ENCODE measurements at places on chromosomes 7 and 10.

- DNase-seq, result no peak
These were observed 32.3 kb downstream of the SLC39A12 start for GRCh38 chr10:17984056-17984455.

- no peak for DNase-seq
These were observed 235.0 kb upstream of the PLPP4 start for GRCh38 chr10:120221873-120222485.

DNA sequence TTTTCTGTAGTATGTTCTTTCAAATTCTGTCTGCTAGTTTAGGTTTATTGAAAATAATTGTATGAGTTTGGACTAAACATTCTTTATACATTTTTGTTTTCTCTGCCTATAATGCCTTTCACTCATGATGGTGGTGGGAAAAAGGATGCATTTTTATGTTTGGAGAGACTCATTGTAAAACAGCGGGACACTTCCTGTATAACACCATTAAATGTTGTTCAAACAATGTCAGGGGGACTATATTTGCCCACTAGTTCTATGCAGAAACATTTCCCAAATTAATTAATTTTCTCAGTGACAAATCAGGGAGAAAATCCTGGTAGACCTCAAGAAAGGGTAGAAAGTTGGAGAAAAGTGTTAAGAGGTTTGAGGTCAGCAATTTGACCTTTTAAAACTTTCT, 207.7 kb downstream of the MALRD1 start:
- DNase-seq, result no peak

DNA sequence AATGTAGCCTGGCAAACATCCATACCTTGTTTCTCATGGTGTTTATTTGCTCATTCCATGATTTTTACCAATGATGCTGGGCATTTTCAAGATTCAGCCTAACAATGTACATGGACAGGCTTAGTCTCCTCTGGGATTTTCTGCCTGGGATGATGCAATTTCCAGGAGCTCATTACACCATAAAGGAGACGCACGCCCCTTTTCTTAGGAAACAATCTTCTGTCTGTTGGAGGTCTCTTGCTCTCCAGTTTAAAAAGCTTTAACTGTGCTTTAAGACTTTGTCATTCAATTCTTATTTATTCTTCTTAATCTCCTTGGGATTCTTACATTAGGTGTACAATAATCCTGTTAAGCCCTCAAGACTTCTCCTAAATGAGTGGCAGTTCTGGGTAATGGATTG, 150.3 kb upstream of the NRP1 start:
- no peak for DNase-seq

DNA sequence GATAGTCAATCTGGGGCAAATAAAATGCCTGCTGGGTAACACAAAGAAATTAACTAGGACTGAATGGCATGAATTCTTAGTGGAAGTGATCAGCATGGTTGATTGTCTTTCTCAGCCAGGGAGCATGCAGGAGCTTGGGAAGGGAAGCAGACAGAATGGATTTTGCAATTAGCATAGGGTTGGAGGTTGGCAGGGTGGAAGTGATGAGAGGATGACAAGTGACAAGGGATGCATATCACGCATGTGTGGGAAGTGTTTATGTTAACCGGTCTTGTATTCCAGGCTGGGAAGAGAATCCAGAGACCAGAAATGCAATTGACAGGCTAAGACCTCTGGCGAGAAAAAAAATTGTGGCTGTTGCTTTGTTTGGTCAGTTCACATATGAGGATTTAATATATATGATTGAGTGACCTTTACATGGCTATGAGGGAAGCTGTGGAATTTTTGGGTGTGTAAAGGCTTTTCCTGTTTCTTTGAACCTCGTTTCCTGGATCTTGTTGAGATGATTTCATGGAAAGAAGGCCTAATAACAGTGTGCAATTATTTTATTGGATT, 8.3 kb downstream of the MDFIC start:
- DNase-seq, result no peak

DNA sequence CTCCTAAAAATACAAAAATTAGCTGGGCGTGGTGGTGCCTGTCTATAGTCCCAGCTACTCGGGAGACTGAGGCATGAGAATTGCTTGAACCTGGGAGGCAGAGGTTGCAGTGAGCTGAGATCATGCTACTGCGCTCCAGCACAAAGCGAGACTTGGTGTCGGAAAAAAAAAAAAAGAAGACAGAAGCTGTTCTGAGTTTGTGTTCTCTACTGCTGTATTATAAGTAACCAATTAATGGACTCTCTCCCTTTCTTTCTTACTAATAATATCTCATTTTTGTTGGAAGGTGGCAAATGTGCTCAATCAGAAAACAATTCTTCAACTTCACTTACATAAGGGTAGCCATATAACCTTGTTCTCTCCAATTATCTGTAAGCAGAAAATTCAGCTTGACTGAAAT, 7.4 kb downstream of the NT5C3A start:
- DNase-seq, result no peak

GRCh38 chr7:116553168-116553964, 28.5 kb downstream of the CAV1 start:
- DNase-seq, result no peak

DNA sequence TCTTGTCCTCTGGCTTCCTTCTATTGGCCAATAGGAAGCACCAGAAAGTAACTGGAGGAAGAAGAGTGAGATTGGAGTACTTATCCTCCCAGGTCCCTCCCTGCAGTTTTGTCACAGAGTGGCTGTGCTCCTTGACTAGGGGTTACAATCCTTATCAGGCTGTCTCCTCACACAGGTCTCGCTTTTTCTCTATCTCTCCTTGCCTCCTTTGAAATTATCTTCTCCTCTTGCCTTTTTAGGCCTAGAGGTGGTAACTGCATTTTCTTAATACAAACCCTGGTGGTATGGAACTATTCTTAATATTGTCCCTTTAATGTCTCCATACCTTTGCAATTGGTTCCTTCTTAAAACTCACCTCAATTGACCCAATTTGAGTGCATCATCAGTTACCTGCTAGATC, 2.7 kb downstream of the PRSS37 start:
- DNase-seq, result no peak

Measured in activated CD8-positive, alpha-beta memory T cell treated with anti-CD3 and anti-CD28 coated beads for 4 hours (primary cell).